ENCODE measurements at places on chromosomes 2 and 18.

GRCh38 chr18:27527856-27528255, 342.7 kb upstream of the CHST9 start:
- no peak for DNase-seq

- peak; percentile 72 for DNase-seq
Measured at GRCh38 chr2:71596011-71596410, 142.7 kb downstream of the DYSF start.

GRCh38 chr2:37156071-37156856, 516 bp downstream of the EIF2AK2 start:
- peak; percentile 60 for DNase-seq

- DNase-seq: no peak
Measured at GRCh38 chr2:106943468-106944200, 57.7 kb upstream of the ST6GAL2 start.

GRCh38 chr2:101396316-101396717, 9.0 kb upstream of the CREG2 start:
- DNase-seq: no peak

GRCh38 chr2:191748528-191749180, 70.7 kb downstream of the NABP1 start:
- DNase-seq: no peak
